ENCODE measurements at places on chromosomes 13 and 19.

- no peak for DNase-seq
These were observed 31.4 kb upstream of the GGACT start for GRCh38 chr13:100619940-100620339.

DNA sequence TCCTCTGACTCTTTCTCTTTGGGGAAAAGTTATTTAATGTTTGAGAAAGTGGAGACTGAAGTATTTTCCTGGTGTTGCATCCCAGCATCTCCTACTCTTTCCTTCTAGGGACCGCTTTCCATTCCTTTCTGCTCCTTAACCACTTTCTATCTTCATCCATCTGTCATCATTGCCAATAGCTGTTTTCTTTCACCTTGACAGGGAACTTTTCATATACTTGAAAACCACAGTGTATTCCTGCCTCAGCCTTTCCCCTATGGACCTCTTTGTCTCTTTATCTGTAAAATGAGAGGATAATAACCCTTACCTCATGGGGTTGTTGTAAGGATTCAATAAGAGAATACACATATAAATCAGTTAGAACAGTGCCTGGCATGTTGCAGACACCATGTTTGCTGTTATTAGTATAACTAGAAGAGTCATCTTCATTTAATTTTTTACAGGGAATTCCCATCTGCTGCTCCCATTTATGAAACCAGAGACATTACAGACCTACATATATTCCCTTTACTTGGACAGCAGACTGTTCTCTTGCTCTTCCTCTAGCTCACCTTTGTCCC, 31.8 kb downstream of the LCP1 start:
- DNase-seq, result no peak

DNA sequence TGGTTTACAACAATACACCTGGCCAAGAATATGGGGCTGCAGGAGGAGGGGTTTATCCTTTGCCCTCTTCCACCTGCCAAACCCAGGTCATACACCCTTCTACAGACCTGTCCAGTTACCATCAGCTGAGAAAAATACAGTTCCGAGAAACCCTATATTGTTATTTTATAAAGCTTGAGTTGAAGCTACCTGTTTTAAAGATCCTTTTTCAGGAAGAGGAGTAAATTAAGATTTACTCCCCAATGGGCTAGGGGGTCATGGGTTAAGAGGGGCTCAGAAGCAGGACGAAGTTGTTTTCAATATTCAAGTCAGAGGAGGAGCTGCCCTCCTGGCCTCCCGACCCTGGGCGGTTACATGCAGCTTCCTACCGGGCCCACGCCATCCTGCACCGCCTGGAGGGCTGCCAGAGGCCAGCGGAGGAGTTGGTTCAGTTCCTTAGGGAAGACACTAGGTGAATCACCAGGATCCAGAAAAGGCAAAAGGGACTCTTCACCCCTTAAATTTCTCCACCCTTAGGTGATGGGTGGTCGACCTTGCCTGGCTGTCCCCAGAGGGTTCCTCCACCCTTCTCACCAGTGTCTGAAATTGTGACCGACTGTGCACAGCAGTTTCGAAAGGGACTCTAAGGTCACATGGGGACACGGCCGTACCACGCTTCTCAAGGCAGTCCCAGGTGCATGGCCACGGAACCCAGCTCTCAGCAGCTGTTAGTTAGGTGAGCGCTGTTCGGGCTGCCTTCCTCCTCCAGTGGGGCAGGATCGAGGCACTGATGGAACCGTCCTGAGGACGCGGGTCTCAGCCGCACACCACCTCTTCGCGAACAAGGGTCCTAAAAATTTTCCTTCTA, 1.2 kb downstream of the GJB2 start:
- DNase-seq, result no peak

- no peak for DNase-seq
These were observed 9.1 kb upstream of the ACOD1 start for GRCh38 chr13:76939215-76939614.

DNA sequence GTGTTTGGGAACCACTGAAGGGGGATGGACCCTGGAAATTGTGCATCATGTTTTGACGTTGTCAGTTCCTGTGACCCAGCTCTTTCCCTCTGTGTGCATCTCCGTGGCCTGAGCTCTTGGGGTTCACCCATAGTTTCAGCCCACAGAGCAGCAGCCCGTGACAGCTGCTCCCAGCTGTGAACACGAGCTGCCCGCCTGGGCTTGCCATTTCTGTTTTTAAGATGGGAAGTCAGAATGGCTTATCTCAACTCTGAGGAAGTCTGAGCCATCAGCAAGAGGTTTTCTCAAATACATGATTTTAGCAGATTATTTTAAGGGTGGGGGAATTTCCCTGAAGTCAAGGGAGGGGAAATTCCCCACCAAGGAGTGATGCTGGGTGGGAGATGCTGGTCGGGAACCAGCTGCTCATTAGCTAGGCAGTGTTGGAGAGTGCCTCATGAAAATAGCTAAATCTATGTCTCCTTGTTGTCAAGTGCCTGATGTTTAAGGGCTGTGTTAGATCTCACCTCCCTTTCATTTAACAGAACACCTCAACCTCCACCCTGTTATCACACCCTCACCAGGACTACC, 34.8 kb upstream of the C1QTNF9 start:
- no peak for DNase-seq

- no peak for DNase-seq
These were observed 345 bp downstream of the ZNF257 start for GRCh38 chr19:22052644-22053013.

DNA sequence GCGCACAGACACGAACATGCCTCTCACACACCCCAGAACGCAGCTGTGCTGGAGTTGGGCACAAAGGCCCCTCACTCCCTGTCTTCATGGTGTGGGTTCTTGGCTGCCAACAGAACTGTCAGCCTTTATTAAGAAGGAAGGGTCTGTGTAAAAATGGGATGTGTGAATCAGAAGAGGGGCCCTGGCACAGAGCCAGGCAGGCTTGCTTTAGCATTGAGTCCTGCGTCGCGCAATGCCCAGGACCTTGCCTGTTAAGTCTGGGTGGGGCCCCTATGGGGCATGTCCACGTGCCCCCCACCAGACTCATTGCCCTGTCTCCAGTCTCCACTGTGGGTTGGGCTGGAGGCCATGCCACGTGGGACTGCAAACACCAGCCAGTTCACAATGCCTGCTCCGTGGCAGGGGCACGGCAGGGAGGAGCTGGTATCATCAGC, 84.8 kb downstream of the SLC7A1 start:
- DNase-seq, result no peak

DNA sequence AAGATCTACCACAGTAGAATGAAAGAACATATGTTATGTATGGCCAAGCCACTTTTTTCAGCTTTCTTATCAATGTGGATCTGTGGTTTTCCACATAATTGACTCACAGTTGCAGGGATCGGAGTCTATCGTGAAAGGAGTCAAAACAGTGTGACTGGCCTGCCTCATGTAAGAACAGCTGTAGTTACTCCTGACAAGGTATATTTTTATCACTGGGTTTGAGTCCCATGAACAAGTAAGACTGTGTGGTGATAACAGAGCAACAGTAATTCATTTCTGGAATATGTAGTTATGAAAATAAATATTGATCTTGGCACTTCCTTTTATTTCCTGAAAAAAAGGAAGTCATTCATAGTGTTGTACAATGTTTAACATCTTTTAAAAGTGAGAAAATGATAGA, 416.6 kb downstream of the KLF12 start:
- DNase-seq, result no peak

GRCh38 chr13:97188207-97188606, 33.9 kb upstream of the MBNL2 start:
- no peak for DNase-seq

DNA sequence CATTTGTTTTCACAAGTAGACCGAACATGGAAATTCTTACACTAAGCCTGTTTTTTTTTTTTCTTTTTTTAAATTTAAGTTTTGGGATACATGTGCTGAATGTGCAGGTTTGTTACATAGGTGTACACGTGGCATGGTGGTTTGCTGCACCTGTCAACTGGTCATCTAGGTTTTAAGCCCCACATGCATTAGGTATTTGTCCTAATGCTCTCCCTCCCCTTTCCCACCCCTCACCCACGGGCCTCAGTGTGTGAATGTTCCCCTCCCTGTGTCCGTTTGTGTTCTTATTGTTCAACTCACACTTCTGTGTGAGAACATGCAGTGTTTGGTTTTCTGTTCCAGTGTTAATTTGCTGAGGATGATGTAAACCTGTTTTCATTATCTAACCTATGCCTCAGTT, 2.6 kb downstream of the NLRP4 start:
- no peak for DNase-seq

DNA sequence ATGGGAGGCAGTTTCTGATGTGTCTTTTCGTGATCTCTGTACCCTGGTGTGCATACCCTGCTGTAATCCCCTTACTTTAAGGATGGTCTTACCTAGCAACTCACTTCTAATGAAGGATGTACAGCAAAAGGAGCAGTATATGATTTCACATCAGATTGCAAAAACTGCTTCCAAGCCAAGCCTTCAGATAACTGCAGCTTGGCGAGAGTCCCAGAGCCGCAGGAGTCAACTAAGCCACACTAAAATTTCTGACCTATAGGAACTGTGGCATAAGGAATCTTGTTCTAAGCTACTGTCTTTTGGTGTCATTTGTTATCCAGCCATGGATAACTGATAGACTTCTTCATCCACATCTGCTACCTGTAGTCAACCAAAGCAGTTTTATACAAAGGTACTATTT, 496.7 kb downstream of the GPC6 start:
- DNase-seq, result no peak

GRCh38 chr13:108597943-108598342, 31.5 kb upstream of the MYO16 start:
- DNase-seq, result no peak

- DNase-seq, result no peak
These were observed 387.1 kb upstream of the SGCG start for GRCh38 chr13:22793598-22794134.

- no peak for DNase-seq
These were observed 1.6 kb upstream of the ZNF556 start for GRCh38 chr19:2865334-2866100.

DNA sequence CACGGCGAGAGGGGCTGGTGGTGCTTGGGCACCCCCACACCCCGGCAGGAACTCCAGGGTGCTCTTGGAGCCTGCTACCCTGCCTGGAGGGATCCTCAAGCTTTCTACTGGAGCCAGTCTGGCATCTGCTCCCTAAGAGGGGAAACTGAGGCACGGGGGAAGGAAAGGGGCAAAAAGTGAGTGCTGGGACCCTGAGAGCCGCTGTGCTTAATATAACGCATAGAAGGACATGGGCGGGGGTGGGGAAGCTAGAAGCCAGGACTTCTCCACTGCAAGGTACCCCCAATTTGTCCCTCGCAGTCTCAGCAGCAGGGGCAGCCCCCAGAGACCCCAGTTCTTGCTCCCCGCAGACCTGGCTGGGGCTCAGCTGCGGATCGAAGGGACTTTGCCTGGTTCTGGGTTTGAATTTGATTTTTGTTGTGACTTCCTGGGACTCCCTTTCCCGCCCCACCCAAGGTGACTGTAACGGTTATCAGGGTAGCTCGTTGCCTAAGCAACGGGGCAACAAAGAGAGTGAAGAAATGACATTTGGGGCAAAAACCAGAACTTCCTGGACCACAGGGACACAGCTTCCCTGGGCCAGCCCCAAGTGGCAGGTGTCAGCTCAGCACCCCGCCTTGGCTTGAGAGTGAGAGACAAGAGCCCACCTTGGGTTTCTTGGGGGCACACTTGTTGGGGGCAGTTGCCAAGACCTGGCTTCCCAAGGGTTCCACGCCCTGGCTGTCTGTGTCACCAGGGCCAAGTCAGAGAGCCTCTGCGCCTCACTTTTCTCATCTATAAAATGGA, 638 bp downstream of the ADGRE5 start:
- DNase-seq, result no peak

DNA sequence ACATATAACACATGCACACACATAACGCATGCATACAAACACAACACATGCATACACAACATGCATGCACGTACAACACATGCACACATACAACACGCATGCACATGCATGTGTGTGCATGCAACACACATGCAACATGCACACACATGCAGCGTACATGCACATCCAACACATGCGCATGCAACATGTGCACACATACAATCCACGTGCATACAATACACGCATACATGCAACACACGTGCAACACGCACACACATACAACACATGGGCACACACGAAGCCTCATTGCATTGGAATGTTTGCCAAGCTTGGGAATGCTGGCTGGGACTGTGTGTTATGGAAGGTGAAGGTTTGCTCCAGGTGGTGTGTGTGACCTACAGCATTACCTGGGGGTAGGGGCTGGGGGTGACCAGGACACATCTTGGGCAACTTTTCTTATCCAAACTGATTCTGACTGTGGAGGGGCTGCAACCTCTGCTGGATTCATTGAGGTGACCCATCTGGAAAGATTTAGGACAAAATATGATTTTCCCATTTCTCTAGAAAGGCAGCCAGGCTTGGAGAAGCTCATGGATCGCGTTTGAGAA, 58.9 kb downstream of the SPACA7 start:
- DNase-seq, result no peak

- no peak for DNase-seq
These were observed 14.0 kb downstream of the GNA15 start for GRCh38 chr19:3149526-3150505.

DNA sequence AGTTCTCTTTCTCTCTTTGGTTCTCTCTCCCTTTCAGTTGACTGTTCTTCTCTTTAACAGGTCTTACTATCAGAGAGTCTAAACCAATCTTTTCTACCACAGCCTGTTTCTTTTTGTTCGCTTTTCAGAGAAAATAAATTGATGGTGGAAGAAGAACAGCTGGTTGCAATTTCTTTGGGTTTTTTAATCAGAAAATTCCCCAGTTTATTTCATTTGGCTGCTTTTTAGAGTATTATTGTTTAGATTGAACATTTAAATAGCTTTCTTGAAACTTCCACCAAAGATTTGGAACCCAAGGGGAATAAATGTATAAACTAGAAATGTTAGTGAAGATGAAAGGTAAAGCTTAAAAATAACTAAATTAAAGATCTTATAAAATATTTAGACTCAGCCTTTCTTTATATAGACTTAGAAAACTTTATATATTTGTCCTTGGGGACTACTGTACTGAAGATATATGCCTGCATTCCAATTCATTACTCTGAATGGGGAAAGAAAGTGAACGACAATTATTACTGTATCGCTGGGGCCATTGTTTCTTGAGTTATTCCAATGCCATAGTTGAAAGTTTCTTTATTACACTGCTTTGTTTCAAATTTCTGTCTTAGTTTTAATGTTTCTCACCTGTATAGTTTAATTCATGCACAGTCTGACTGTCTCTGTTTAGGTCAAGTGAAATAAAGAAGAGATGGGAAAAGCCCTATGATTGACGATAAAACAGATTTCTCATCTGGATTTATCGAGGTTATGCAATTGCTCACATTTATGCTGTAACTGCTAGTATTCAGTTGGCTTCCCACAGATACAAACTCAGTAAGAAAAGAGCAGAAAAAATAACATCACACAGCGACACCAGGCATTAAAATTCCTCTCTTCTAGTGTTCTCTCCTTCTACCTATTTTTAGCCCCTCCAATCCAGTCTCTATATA, 169.4 kb upstream of the CSNK1A1L start:
- no peak for DNase-seq

DNA sequence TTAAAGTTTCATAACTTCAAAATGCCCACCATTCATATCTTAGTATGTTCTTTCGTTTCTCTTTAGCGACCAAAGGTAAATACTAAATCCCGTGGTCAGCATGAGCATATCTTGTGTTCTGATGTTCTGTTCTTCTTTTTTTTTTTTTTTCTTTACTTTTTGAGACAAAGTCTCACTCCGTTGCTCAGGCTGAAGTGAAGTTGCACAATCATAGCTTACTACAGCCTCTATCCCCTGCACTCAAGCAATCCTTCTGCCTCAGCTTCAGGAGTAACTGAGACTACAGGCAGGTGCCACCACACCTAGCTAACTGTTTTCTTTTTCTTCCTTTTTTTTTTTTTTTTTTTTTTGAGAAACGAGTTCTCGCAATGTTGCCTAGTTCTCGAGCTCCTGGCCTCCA, 60.9 kb upstream of the ATP12A start:
- DNase-seq, result no peak

GRCh38 chr19:6417713-6418561, 6.7 kb downstream of the KHSRP start:
- DNase-seq, result no peak

All from SK-N-MC (cell line).